SK-N-MC (cell line): ENCODE measurements at places on chromosomes 12 and 14.

GRCh38 chr12:19215115-19215514 lies 85.6 kb downstream of the PLEKHA5 start:
- no peak for DNase-seq

GRCh38 chr12:45423931-45424330 lies 208.0 kb downstream of the ANO6 start:
- no peak for DNase-seq

GRCh38 chr14:103314496-103315277 lies 19.4 kb upstream of the EIF5 start:
- DNase-seq = no peak

GRCh38 chr12:108175310-108175709 lies 46.2 kb downstream of the WSCD2 start:
- no peak for DNase-seq

GRCh38 chr12:68001486-68002466 lies 12.5 kb downstream of the IFNG-AS1 start:
- DNase-seq = no peak

DNA sequence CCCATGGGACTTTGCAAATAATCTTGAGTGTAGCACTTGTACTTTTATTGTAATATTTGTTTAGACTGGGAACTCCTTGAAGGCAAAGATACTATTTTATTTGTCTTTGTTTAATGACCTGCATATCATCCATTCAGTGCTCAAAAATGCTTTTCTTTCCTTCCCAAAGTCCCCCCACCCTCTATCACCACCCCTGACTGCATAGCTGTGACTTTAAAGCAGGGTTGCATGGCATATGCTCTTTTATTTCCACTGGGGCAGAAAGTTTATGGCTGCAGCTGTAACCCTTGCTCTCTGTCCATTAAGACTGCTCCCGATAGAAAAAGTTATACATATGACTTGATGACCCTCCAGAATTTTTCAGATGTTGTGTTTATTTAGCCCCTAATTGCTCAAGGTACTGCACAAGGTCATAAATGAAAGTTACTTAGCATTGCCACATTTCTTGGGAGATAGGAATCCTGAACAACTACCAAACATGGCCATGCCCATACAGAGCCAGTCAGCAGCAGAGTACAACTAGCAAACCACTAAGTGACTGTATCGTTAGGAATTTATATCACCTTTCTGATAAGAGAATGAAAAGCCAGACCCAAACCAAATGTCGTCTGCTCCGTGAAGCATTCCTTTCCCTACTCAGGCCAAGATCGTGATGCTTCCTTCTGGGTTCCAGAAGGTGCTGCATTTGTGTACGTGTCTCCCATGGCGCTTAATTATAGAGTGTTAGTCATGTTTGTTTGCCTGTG lies 114.3 kb downstream of the DIP2B start:
- no peak for DNase-seq

- no peak for DNase-seq
Observed at GRCh38 chr14:50008562-50008961, 107.8 kb downstream of the VCPKMT start.

DNA sequence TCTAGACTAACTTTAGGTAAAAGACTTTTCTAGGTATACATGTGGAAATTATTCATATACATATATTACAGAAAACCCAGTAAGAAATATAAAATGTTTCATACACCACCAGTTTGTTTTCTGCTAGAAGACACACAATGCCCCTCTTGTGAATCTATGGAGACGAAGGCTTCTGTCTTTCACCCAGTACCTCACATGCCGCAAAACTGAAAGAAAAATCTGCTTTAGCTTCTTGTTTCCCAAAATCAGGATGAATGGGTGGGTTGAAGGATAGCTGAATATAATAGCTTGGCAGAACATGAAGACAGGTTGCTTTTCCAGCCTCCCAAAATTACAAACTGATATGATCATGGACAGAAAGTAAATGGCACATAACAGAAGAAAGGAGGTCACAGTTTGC lies 1.3 kb downstream of the TAS2R30 start:
- DNase-seq = no peak

- no peak for DNase-seq
Observed at GRCh38 chr14:96581902-96582301, 79.7 kb downstream of the PAPOLA start.

DNA sequence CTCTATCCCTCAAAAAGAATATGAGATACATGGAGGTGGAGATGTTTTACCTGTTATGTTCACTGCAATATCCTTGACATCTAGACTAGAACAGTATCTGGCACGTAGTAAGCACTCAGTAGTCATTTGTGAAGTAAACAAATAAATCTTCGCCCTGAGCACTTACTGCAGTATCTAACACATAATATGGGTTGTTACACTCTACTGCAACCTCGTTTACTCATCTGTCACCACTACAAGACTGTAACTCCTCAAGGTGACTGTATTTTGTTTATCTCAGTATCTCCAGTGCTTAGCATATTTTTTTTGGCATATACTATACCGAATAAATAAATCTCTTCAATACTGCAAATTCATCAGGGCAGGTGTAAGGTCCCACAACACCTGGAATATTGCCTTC lies 66.1 kb downstream of the WASHC3 start:
- DNase-seq = no peak
